ENCODE measurements at places on chromosomes 5 and 9.

DNA sequence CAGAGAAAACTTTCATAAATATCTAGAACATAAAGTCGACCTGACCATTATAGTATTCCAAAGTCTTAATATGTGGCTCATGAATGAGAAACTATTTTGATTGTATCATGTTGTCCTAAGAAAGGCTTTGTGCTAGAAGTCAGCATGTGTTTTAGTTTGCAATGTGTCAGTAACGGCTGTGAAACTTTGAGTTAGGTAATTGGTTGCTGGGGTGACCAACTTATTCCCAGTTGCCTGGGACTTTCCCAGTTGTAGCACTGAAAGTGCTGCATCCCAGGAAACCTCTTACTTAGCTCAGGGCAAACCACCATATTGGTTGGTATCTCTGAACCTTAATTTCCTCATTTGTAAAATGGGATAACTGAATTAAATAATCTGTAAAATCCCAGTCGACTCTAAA is 114.6 kb upstream of the SLC12A2 start:
- DNase-seq: no peak

DNA sequence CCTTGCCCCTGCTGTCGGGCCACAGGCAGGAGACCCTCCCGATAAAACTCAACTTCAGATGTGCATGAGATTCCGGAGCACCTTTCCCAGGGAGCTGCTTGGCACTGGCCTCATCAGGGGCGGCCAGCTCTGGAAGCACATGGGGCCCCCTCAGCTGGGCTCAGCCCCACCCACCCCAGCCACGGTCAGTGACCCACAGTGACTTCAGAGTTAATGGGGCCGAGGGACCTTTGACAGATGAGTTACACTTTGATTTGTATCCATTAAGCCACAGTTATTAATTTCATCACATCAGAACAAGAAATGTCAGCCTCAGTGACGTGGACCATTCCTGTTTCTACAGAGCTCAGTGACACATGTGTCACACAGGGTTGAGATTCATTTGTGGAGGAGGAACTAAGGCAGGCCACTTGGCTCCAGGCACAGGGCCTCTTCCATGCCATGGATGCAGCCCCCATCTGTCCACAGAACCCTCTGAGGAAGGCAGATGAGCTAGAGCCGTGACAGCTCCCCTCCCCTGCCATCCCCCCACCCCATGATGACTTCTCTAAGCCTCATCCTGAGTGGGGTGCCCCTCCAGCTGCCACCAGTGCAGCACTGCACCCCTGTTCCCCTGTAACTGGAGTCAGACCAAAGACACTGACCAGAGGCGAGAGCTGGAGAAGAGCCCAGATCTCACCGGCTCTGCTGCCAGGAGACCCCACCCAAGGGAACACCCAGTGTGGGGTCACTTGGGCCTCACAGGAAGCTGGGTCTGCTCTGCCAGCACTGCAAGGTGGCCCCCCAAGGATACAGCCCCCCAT is 69.4 kb upstream of the ADAMTS2 start:
- no peak for DNase-seq

DNA sequence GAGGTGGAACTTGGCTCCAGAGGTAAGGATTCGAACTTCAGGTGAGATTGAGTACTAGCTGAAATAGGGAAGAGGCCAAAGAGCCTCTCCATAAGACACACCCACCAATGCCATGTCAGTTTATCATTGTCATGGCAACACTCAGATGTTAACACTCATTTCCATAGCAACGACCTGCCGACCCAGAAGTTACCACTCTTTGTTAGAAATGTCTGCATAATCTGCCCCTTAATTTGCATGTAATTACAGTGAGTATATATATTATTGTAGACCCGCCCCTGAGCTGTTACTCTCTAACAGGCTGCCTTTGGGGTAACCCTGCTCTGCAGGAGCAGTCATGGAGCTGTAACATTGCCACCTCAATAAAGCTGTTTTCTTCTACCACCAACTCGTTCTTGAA is 10.2 kb upstream of the NTRK2 start:
- DNase-seq: no peak

DNA sequence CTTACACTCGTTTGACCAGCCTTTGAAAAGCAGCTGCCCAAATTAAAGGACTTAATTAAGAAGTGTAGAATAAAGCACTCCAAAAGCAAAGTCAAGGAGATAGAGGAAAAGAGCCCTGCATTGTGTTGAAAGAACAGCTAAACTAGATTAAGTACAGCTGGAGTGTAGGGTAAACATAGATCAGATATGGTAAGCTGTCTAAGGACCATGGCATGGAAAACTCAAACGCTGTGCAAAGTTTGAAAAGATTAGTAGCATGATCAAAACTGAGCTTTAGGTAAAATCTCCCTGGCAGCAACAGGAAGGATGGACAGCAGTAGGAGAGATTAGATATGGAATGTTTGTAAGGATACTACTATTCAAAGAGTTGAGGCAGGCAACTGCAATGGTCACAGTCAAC is 55.4 kb downstream of the BNC2 start:
- DNase-seq: no peak

- DNase-seq: no peak
These were observed 119.1 kb upstream of the PTGER4 start for GRCh38 chr5:40560474-40561110.

DNA sequence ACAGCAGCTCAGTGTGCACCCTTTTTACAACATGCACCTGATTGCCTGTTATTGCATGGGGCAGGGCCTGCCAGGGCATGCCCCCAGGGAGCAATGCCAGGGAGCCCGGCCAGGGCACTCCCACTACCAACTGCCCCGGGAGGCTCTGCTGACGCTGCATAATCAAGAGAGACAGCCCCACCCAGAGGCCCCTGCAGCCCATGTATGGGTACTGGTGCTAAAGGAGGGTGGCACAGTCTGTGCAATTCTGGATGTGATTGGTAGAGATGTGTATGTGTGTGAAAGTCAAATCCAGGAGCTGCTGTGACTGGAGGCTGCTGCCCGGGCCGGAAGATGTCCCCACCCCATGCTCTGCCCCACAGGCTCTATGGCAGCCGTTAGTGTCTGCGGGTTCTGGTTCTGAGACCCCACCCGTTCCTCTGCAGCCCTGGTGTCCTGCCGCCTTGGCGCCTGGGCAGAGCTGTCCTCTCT is 3.9 kb upstream of the NEURL1B start:
- no peak for DNase-seq

- no peak for DNase-seq
These were observed 132.3 kb upstream of the ELL2 start for GRCh38 chr5:96093890-96094381.

DNA sequence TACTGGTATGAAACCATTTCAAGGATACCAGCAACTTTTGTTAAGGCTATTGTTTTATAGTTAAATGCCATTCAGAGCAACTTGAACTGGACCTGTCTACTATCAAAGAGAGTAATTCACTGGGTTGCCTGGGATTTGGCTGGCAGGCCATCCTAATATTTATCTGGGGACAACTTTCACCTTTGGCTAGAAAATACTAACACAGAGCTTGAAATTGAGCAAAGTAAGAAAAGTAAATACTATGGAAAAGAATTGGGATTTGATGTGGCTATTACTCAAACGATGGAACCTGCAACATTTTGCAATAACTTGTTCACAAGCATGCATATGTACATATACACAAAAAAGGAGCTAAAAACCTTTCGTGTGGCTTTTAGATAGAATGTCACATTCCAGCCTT is 191.3 kb downstream of the DENND1A start:
- DNase-seq: no peak

DNA sequence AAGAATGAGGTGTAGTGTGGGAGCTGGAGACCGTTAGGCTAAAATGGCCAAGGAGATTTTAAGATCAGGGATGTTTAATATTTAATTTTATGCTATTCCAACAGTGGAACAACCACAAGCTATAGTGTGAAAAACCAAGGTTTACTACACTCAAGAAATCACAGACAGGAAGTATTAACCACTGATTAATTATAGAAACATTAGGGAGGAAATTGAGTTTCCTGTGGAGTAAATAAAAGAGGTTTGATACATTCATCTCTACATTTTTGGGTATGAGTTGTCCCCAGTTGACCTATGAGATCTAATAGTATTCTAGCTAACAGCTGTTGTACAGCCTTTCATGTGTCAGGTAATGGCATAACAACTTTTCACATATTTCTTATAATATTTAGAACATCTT is 103.7 kb upstream of the MPDZ start:
- no peak for DNase-seq

GRCh38 chr9:86903734-86904085 is 43.6 kb downstream of the GAS1 start:
- no peak for DNase-seq

- no peak for DNase-seq
These were observed 19.0 kb upstream of the FAM169A start for GRCh38 chr5:74885170-74885569.

DNA sequence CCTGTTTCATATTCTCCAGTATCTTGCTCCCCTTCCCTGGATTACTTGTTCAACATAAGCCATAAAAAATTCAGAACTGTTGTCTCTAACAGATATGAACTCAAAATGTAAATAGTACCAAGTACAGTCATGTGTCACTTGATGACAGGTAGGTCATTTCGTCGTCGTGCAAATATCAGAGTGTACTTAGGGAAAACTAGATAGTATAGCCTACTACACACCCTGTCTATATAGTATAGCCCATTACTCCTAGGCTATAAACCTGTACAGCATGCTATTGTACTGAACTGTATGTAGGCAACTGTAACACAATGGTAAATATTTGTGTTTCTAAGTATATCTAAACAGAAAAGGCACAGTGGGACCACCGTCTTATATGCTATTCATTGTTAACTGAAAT is 39.1 kb downstream of the SMIM15 start:
- no peak for DNase-seq

- no peak for DNase-seq
These were observed 10.1 kb downstream of the IRF1 start for GRCh38 chr5:132480546-132480892.

DNA sequence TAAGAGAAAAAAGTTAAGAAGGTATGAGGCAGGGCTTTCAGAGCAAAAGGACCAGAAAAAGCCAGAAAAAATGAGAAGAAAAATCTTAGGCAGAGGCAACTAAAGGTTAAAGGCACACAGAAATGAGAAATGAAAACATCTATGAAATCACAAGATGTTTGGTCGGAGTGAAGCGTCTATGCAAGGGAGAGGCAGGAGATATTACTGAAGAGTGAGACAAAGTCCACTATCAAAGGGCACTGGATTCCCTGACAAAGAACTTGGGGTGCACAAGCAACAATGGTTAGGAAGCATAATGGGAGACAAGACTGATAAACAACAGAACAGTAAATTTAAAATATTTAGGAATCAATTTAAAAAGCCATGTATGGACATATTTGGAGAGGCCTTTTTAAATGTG is 16.9 kb downstream of the PANK3 start:
- no peak for DNase-seq

GRCh38 chr9:93522736-93523135 is 53.6 kb upstream of the PHF2 start:
- no peak for DNase-seq
